NCI-H1436 treated with DMSO at 0.1 percent for 48 hours (cell line): ENCODE measurements at places on chromosomes 2 and 18.

DNA sequence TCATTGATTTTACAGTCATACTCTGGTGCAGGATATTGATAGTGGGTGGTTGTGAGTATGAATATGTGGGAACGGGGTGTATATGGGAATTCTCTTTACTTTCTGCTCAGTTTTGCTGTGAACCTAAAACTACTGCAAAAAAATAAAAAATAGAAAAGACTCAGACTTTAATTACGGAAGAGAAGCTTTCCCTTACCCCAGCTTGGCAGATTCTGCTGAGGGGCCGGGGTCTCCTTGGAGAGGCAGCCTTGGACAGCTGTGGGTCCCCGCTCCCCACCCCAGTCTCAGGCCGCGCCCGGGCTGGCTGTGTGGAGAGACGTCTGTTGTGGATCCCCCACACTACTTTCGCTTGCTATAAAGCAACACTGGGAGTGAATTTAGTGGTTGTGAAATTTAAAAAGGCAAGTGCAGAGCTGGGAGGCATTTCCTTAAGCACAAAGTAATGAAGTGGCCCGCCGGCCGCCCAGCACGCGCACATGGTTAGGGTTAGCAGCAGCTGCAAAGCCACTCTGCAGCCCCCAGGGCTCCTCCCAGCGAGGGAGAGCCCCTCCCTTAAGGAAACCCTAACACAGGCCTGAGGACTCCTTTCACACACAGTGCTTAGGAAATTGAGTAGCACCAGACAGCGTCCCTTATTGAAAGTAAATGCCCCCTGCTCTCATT lies 102.4 kb downstream of the DDX1 start:
- DNase-seq: no peak

- DNase-seq: no peak
These were observed 75.3 kb upstream of the DLX2 start for GRCh38 chr2:172177996-172178395.

GRCh38 chr18:26656944-26657536 lies 108.7 kb upstream of the KCTD1 start:
- no peak for DNase-seq

- no peak for DNase-seq
These were observed 44.5 kb downstream of the COMMD1 start for GRCh38 chr2:61949714-61950560.

GRCh38 chr2:26535663-26536275 lies 57.8 kb upstream of the OTOF start:
- no peak for DNase-seq

- no peak for DNase-seq
These were observed 88.2 kb downstream of the SP3 start for GRCh38 chr2:173876833-173877413.

DNA sequence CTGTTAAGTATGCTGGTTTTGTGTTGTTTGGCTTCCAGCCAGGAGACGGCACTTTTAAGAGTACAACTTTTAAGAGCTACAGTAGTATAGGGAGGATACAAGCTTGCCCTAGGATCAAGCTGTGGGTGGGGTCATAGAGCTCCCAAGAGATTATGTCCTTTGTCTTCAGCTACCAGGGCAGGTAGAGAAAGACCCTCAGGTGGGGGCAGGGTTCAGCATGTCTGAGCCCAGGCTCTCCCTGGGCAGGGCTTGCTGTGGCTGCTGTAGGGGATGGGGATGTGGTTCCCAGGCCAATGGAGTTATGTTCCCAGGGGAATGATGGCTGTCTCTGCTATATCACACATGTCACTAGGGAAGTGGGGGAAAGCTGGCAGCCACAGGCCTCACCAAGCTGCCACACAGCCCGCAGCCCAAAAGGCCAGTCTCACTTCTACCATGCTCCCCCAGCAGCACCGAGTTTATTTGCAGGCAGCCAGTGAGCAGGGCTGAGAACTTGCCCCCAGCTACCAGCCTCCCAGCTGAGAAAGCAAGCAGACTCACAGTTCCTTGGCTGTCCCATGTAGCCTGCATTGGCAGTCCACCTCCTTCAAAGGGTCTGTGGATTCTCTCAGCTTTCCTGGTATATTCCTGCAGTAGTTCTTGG lies 105.7 kb upstream of the ERBB4 start:
- no peak for DNase-seq

- no peak for DNase-seq
These were observed 19.3 kb downstream of the SPEG start for GRCh38 chr2:219453671-219454590.

GRCh38 chr2:138521821-138522220 lies 20.3 kb downstream of the SPOPL start:
- no peak for DNase-seq

DNA sequence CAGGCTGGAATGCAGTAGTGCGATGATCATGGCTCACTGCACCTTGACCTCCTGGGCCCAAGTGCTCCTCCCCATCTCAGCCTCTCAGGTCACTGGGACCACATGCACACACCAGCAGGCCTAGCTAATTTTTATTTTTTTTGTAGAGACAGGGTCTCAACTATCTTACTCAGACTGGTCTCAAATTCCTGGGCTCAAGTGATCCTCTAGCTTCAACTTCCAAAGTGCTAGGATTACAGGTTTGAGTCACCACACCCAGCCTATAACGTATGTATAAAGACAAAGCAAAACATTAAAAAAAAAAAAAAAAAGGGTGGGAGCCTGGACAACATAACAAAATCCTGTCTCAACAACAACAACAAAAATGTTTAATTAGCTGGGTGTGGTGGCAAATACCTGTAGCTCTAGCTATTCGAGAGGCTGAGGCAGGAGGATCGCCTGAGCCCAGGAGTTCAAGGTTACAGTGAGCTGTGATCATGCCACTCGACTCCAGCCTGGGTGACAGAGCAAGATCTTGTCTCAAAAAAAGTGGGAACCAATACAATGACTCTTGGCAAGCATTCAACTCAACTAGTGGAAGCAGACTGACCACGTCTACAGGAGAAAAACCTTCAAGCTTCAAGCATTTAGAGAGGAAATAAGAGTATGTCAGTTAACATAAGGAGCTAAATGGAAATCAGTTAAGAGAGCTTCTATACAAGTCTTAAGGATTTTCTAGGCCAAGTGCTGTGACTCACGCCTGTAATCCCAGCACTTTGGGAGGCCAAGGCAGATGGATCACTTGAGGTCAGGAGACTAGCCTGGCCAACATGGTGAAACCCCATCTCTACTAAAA lies 2.6 kb downstream of the GTF3C2 start:
- DNase-seq: no peak

- DNase-seq: no peak
These were observed 92.5 kb downstream of the ZFP36L2 start for GRCh38 chr2:43133708-43134570.

- no peak for DNase-seq
These were observed 40.0 kb upstream of the NFATC1 start for GRCh38 chr18:79355433-79356335.
